ENCODE measurements at places on chromosomes 7 and 10. TPM values are rescaled to one million over a fixed set of nuclear protein-coding genes. Genes with fewer than 3 reads are reported as not detected.

Gene MRLN
- total RNA-seq: not detected

Gene GSTO2
- total RNA-seq: 0.98 TPM

Gene ZNF736
- total RNA-seq: 11.8 TPM

Gene TACR2
- not detected for total RNA-seq

Gene RADIL
- 2.7 TPM for total RNA-seq

Gene OR2A5
- total RNA-seq: not detected

Gene LDB3
- total RNA-seq: under 0.01 TPM

Gene GLI3
- total RNA-seq: 11.5 TPM

Gene SPAM1
- not detected for total RNA-seq

Gene HTRA1
- 310 TPM for total RNA-seq

Gene UPK3B
- total RNA-seq: not detected

Gene ZNF503
- 13.5 TPM for total RNA-seq

Gene HOXA4
- 1.4 TPM for total RNA-seq

Gene JCAD
- 5.5 TPM for total RNA-seq

Gene CYP2E1
- total RNA-seq: under 0.01 TPM

Gene PAX2
- total RNA-seq: not detected

Measured in subcutaneous preadipocyte (primary cell).